NB4 (cell line): ENCODE measurements at places on chromosomes 3 and 15.

GRCh38 chr15:99507504-99508310, 58.1 kb upstream of the MEF2A start:
- peak; percentile 92 for DNase-seq

- no peak for DNase-seq
Observed at GRCh38 chr3:52801839-52802238, 7.2 kb downstream of the ITIH3 start.

- no peak for DNase-seq
Observed at GRCh38 chr3:153976891-153977554, 144.2 kb upstream of the ARHGEF26 start.

DNA sequence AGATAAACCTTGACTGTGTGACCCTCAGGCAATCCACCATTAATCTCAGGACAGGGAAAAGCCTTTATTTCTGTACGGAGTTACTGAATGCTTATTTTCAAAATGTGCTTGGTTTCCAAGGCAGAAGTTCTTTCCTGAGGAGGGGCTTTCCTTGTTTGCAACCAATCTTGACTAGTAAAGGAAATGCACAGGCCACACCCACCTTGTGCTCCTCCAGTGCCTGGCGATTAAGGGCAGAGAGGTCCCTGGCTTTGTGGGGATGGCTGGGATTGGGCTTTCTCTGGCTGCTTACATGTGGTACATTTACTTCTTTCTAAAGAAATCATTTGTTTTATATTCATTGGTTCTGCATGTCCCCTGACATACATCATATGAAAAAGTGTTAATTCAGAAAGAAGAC, 47.8 kb downstream of the ZNF621 start:
- no peak for DNase-seq

GRCh38 chr3:58522759-58523425, 14.1 kb downstream of the ACOX2 start:
- DNase-seq, result no peak

DNA sequence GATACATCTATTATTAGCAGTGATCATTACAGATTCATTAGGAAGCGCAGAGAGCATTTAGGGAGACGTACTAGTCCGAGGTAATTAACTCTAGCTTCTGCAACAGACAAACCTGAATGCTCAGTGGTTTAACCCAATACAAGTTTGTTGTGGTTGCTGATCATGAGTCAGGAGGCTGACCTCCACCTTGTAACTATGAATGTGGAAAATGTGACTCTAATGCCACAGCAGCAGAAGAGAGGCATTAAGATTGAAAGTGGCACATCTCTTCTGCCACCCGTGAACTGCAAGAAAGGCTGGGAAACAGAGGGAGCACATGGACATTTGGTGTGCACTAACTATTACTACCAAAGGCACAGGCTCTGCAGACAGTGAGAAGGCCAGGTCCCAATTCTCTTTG, 71.2 kb upstream of the C3orf80 start:
- DNase-seq, result no peak

DNA sequence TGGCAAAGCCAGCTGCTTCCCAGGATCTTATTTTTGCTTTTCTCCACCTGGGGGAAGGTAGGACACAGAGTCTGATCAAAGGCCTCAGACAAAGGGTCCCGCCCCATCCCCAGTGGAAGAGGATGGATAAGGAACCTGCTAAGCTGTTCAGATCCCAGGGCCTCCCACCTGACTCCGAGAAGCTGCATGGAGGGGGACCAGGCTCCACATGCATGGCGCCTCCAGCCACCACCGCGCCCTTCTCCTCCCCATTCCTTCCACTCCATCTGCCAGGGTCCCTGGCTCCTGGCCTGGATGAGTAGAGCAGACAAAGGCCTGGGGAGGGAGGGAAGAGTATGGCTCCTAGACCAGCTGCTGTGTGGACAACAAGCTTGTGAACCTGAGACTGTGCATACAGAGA, 20.0 kb upstream of the CRABP1 start:
- DNase-seq, result no peak

DNA sequence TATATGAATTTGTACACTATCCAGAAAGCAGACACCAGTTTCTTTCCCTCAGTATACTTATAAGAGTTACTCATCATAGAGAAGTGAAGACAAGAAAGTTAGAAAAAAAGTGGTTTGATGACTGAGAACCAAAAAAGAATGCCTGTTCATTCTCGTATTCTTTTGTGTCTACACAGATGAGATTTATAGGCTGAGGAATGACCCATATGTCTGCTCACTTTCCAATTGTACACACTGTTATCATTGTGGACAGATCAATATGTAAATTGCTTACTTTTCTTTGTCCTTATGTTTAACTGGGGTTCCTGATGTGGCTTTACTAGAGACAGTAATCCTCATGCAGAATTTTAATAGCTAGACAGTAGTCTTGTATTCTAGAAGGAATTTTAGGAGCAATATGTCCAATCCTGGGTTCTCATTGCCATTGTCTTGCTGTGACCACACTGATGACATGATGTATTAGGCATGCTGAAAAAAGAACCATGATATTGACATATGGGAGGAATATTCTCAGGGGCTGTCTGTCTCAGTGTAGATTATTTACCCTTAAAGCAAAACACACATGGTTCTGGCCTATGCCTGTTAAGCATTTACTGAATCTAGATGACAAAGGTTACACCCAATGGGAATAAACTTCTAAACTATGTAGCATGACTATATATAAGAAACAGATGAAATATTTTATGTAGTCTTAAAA, 669.7 kb downstream of the ROBO1 start:
- no peak for DNase-seq

- no peak for DNase-seq
Observed at GRCh38 chr15:45586125-45586524, 1.1 kb upstream of the BLOC1S6 start.

GRCh38 chr15:78365917-78366316, 25.8 kb downstream of the CRABP1 start:
- DNase-seq, result no peak

- peak; percentile 59 for DNase-seq
Observed at GRCh38 chr3:128950223-128950938, 43.5 kb downstream of the CFAP92 start.

GRCh38 chr3:57872606-57873005, 116.5 kb downstream of the SLMAP start:
- no peak for DNase-seq

- DNase-seq, result no peak
Observed at GRCh38 chr3:190579514-190580137, 65.7 kb downstream of the IL1RAP start.

DNA sequence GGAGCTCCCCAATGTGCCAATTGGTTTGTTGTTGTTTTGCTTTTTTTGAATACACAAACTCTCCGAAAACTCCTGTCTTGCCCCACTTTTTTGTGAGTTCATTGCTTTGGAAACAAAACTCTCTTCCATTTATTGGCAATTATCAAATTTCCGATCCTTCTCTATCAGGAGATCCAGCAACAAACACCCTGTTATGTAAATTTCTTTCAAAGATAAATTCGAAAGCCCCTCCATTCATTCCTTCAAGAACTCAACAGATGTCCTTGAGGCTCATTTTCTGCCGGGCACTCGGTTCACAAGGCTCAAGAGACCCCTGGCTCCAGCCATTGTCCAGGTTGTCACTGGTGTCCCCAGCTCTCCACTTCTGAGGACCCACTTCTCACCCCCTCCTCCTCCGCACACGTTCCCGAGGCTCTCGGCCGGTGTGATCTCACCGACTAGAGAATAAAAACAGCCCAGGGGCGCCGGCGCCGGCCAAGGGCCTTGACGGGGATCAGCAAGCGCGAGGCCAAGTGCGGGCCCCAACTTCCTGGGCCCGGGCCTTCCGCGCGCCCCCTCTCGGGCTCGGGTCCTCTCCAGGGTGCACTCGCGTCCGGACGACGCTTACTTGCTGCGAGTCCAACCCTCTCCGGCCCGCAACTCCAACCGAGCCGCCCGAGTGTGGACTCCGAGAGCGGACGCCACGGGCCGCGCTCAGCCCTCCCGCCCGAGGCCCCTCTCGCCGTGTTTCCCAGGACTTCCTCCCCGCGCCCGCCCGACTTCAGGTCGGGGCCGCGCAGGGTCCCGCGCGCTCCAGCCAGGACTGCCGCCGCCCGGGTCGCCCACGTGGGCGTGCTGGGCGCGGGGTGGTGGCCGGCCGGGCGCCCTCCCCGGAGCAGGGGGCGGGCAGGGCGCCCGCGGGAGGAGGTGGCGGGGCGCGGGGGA, 533 bp upstream of the SMAD3 start:
- no peak for DNase-seq

DNA sequence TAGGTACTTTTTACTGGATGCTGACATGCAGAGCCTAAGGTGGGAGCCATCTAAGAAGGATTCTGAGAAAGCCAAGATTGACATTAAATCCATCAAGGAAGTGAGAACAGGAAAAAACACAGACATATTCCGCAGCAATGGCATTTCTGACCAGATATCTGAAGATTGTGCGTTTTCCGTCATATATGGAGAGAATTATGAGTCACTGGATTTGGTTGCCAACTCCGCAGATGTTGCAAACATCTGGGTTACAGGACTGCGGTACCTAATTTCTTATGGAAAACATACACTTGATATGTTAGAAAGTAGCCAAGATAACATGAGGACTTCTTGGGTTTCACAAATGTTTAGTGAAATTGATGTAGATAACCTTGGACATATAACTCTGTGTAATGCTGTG, 125.1 kb downstream of the PLCL2 start:
- no peak for DNase-seq

DNA sequence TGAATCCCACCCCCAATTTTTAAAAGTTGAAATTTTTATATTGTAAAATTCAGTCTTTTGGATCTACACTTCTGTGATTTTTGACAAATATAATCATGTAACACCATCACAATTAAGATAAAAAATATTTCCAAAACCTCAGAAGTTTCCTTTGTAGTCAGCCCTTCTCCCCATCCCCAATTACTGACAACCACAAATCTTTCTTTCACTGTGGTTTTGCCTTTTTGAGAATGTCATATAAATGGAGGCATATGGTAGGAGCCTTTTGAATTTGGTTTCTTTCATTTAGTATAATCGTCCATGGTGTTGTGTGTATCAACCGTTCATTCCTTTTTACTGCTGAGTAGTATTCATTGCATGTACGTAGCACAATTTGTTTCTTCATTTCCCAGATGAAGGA, 7.9 kb upstream of the CILP start:
- no peak for DNase-seq

DNA sequence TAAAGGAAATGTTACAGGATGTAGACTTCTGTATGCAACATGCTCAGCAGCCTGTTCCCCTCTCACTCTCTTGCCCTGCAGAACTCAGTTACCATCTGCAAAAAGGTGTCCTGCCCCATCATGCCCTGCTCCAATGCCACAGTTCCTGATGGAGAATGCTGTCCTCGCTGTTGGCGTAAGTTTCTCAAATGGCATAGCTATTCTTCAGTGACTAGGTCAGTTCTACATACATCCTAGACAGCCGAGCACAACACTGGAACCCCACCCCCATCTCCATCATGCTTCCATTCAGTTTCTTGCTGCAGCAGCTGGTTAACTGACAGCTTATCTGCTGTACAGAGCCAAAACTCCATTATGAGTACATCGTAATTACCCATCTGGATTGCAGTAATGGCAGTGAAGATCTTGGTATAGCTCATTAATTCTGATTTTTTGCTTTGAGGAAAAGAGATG, 4.5 kb downstream of the THBS1 start:
- DNase-seq, result no peak

DNA sequence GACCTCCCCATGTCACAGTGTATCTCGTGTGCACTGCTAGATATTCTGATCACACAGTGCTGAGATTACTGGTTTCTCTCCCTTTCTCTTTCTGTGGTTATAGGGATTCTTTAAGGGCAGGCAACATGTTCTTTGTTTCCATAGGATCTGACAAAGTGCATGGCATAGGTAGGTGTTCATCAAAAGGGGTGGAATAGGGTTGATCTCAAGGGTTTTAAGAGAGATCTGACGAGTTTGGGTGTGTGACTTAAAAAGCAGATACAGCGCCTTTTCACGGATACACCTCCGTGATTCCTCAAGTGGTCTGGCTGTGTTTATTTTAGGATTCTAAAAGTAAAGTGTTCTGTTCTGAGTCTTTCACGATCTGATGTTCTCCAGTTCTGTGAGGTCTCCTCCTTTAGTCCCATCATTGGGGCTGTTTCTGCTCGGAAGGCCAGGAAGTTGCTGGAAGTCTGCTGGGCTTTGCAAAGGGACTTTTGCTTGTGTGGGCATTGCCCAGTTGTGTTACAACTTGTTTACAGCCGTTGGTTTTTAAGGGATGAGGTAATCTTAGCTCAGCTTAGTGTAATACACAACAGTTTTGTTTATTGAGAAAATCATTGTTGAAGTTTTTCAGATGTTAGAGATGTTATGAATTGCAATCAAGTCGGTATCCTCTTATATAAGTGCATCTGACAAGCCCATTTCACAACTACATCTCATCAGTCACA, 34.8 kb downstream of the IGF1R start:
- peak; percentile 43 for DNase-seq

- no peak for DNase-seq
Observed at GRCh38 chr15:36898536-36899126, 201.7 kb downstream of the MEIS2 start.

DNA sequence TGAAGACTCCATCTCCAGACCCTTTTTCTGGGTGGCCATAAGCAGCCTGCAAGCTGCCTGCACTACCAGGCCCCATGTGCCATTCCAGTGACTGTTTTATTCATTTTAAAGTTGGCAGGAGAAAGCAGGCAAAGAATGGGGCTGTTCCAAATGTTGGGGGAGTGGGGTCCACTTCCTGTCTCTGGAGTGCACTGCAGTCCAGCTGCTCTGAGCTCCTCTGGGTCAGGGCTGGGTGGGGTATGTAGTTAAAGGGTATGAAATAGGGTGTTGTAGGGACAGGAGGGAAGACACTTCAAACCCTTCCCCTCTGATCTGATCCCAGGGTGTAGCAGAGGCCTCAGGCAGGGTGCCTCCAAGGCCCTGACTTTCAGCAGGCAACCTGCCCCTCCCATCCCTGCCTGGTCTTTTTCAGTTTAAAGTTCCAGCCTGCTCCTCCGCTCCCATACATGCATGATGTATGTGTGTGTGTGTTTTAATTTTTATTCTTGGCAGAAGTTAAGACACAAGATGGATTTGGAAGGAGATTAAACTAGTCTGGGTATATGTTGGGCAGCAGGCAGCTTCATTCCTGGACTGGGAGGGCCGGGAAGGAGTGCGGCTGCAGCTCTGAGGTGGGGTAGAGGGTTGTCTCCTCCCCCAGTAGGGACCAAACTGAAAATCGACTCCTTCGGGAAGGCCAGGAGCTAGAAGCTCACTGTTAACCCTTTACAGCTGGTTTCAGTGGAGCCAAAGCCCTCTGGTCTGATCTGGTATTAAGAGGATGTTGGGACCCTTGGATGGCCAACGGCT, 17.3 kb downstream of the BOC start:
- no peak for DNase-seq

DNA sequence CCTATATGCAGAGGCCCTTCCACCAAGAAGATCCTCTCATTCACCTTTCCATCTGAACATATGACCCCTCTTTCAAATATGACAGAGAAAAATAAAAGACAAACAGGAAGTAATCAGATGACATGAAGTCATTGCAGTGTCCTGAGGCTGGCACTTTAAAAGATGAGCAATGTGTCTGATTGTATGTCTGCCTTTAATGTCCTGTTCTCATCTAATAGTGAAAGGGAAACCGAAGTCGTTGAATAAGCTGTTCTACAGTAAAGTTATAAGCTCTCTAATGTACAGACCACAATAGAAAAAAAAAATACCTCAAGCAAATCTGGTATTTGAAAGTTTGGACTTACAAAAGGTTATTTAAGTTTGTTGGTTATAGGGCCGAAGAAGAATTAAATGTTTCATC, 243.0 kb downstream of the CLSTN2 start:
- DNase-seq, result no peak
